Dorsolateral prefrontal cortex (tissue), 122 donors: ENCODE measurements at places on chromosomes 6 and 20. TPM values are rescaled to one million over a fixed set of nuclear protein-coding genes. Genes with fewer than 3 reads are reported as not detected.
A peak's percentile ranks its signal among the peaks of the same experiment; 100 is the strongest.

DNA sequence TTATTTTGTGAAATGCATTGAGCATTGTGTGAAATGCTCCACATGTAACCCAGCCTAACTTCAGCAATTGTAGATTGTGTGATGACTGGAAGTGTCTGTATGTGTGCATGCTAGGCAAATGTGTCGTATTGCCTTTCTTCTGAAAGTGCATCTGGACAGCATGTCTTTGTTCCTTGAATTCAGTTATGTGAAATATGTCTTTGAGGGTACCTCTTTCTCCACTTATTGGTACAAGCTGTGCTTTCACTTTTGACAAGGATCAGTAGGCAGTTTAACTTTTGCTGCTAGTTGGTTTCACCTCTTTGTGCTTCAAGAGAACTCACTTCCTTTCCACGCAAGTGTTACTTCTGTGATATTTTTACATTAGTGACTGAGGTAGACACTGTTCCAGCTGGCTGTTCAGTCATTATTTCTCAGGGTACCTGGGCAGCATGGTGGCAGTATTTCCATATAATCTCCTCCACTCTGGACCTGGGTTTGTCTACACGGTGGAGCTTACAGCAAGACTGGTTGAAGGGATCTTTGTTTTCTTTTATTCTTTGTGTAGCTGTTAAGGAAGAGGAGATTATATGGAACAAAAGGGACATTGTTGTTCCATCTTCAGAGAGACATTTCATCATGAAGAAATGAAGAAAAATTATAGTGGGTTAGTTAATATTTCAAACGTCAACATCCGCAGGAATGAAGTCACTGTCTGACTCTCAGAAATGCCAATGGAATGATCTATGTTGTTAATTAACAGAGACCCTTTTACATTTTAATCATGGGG is 175.4 kb downstream of the UTRN start:
- no peak for DNase-seq

- no peak for DNase-seq
Measured at GRCh38 chr20:58010186-58010585, 218.3 kb downstream of the ANKRD60 start.

- DNase-seq = no peak
Measured at GRCh38 chr6:70524721-70525286, 41.9 kb upstream of the SDHAF4 start.

GRCh38 chr6:46763466-46763865 is 16.7 kb downstream of the ANKRD66 start:
- no peak for DNase-seq

C6orf132 gene
- 0.07 TPM for total RNA-seq

DNA sequence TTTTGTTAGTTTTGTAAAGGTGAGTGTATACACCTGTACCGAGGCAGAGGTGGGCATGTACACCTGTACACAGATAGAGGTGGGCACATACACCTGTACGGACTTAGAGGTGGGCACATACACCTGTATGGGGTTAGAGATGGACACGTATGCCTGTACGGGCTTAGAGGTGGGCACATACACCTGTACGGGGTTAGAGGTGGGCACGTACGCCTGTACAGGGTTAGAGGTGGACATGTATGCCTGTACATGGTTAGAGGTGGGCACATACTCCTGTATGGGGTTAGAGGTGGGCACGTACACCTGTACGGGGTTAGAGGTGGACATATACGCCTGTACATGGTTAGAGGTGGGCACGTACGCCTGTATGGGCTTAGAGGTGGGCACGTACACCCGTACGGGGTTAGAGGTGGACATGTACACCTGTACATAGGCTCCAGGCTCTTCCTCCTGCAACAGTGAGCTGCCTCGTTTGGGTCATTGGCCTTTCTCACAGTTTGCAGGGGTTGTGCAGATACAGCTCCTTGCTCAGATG is 63.7 kb downstream of the PHACTR3 start:
- DNase-seq = no peak

EFCAB8 gene
- 0.13 TPM for total RNA-seq

COL19A1 gene
- total RNA-seq = 7.1 TPM

DNA sequence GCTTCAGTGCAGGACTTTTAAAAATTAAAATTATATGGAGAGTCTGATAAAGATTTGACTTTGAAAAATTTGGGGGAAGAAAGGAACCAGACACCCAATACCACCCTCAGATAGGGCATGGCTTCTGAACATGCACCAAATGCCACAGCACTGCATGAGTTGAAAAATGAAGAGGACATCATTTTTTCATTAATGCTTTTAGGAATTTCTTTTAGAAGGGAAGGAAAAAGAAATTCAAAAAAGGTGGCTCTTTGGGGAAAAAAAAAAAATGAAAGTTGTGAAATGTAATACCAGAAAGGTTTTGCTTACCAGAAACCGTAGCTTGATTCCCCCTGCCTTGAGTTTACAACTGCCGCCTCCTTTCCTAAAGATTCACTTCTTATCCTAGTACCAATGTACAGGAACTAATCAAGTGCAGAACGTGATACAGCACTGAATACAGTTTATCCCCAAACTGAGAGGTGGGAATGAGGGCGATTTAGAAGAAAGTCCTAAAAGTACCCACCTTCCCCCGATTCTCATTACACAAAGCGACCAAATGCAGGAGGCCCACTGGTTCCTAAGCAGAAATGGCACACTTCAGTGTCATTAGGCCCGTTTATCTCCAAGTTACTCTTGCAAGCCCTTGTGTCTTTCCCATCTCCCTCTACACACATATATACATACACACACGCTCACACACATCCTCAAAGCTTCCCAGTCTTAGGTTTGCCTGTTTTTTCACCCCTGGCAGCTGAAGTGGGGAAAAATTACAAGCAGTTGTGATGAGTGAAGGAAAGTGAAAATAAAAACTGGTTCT is 2.8 kb downstream of the PPP1R10 start:
- no peak for DNase-seq

PLG gene
- 0.88 TPM for total RNA-seq

DNA sequence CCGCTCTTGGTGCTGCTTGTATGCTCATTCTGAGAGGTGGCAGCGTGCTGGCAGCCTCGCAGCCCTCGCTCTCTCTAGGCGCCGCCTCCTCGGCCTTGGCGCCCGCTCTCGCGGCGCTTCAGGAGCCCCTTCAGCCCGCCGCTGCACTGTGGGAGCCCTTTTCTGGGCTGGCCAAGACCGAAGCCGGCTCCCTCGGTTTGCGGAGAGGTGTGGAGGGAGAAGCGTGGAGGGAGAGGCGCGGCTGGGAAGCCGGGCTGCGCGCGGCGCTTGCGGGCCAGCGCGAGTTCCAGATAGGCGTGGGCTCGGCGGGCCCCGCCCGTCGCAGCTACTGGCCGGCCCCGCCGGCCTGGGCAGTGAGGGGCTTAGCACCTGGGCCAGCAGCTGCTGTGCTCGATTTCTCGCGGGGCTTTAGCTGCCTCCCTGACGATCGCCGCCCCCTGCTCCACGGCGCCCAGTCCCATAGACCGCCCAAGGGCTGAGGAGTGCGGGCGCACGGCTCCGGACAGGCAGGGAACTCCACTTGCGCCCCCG is 19.5 kb upstream of the FAM8A1 start:
- DNase-seq = peak; percentile 7

- DNase-seq = no peak
Measured at GRCh38 chr6:156146891-156147290, 630.3 kb upstream of the ARID1B start.

DNA sequence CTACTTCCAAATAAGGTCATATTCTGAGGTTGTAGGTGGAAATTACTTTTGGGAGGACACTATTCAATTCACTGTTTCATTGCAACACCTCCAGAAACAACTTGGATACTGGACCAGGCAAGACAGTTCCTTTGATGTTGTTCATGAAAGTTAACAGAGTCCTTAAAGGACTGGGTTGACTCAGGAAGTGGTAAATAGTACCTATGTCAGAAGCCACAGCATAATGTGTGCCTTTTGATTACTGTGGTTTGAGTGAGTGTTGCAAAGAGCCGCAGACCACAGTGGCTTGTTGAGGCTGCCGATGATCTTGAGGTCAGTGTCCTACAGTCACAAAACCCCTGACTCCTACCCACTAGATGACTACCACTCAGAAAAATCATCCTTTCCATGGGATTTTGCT is 10.9 kb downstream of the IL20RA start:
- DNase-seq = no peak

DNA sequence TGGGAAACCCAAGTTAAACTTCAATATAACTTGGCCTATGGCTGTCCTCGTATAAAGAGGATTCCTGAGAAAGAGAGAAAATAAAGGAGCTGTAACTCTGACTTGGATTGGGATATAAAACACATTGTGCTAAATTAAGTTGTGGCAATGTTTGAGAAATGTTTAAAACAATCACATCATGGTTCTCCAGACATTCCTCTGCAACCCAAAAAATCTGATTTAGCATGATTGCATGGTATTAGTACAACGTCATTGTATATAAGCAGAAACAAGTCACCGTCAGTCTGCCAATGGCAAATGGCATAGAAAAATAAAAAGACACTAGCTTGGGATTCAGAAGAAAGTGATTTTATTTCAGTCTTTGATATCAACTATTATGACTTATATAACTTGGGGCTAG is 140.2 kb upstream of the FAM83B start:
- no peak for DNase-seq

DNA sequence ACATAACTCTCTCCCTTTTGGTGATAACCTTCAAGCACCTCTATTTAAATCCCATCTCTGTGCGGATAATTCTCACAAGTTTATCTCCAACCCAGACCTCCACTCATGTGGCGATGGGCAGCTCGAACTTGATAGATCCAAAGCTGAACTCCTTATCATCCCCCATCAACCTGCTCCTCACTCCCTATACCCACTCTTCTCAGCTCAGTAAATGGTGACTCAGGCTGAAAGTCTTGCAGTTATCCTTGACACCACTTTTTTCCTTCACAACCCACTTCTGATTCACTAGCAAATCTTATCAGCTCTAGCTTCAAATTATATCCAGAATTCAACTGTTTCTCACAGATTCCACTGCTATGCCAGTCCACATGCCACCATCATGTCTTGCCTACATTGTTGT is 155.3 kb upstream of the STXBP5 start:
- no peak for DNase-seq

GRCh38 chr20:56808117-56808725 is 179.1 kb downstream of the TFAP2C start:
- no peak for DNase-seq
